Natural killer cell treated with Interleukin-12 subunit alpha and Interleukin-12 subunit beta and Interleukin-15 and Interleukin-18, amount 100 ng/mL, for 72 hours (primary cell): ENCODE measurements at places on chromosomes 13 and 19. TPM values are rescaled to one million over a fixed set of nuclear protein-coding genes. Genes with fewer than 3 reads are reported as not detected.

Gene KCNRG
- 0.67 TPM for total RNA-seq

Gene LGALS14
- total RNA-seq, result not detected

Gene SERPINE3
- not detected for total RNA-seq

Gene PSG2
- not detected for total RNA-seq

DNA sequence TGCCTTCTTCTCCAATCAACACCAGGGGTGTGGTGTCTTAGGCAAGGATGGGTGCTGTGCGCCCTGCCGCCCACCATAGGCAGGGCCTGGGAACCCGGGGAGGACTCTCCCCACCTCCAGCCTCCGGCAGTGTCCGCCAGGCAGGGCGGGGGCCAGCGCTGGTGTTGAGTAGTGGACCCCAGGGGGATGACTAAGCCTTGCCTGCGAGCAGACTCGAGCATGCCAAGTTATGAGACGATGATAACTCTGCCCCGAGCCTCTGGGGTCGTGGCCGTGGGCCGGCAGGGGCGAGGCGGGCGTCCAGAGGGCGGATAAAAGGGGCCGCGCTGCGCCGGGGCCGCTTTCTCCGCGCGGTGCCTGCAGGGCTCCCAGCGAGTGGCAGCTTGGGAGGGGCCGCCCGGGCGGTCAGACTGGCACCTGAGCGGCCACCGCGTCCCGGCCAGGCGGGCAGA, at the start of gene MEDAG:
Gene MEDAG (plus strand): TSS at position 340 of the 452 bp plus-strand sequence. CDS start 245 bp downstream, outside the sequence.
- H3K4me3 ChIP-seq, result no peak within 1 kb of the TSS
- no peaks in the 10 kb centered on the region for H3K36me3 ChIP-seq
- H3K27me3 ChIP-seq, result peaks cover 31% of the 10 kb centered on the region

DNA sequence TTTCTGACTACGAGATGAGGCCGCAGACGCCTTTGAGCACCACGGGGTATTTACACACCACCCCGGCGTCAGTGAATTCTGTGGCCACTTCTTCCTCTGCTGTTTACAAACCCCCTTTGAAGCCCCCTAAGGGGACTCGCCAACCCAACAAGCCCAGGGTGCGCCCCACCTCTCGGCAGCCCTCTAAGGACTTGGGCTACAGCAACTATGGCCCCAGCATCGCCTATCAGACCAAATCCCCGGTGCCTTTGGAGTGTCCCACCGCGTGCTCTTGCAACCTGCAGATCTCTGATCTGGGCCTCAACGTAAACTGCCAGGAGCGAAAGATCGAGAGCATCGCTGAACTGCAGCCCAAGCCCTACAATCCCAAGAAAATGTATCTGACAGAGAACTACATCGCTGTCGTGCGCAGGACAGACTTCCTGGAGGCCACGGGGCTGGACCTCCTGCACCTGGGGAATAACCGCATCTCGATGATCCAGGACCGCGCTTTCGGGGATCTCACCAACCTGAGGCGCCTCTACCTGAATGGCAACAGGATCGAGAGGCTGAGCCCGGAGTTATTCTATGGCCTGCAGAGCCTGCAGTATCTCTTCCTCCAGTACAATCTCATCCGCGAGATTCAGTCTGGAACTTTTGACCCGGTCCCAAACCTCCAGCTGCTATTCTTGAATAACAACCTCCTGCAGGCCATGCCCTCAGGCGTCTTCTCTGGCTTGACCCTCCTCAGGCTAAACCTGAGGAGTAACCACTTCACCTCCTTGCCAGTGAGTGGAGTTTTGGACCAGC, 5.3 kb downstream of the SLITRK5 start:
- peaks cover 28% of the 10 kb centered on the region for H3K27me3 ChIP-seq
- H3K36me3 ChIP-seq, result peaks cover 6% of the 10 kb centered on the region
- H3K4me3 ChIP-seq, result no peak overlapping the region
- no peak overlapping the region for H3K27ac ChIP-seq
- no peak for DNase-seq
- peaks cover 29% of the 10 kb centered on the region for H3K4me1 ChIP-seq

DNA sequence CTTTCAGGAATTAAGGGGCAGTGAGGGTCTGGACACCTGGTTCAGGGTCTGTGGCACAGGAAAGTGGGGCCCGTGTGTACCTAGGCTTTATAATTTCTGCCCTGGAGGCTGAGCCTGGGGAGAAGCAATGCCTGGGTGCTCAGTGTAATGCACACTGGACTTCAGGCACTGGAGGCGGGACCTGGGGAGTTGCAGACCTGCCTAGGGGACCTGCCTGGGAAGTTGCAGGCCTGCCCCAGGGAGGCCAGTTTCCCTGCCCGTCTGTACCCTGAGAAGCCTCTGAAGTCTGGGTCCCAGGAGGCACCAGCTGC, 2.5 kb upstream of the TMEM59L start:
- H3K36me3 ChIP-seq, result no peaks in the 10 kb centered on the region
- H3K27ac ChIP-seq, result no peak overlapping the region
- H3K27me3 ChIP-seq, result peaks cover 62% of the 10 kb centered on the region
- no peak overlapping the region for H3K4me3 ChIP-seq
- no peak for DNase-seq

DNA sequence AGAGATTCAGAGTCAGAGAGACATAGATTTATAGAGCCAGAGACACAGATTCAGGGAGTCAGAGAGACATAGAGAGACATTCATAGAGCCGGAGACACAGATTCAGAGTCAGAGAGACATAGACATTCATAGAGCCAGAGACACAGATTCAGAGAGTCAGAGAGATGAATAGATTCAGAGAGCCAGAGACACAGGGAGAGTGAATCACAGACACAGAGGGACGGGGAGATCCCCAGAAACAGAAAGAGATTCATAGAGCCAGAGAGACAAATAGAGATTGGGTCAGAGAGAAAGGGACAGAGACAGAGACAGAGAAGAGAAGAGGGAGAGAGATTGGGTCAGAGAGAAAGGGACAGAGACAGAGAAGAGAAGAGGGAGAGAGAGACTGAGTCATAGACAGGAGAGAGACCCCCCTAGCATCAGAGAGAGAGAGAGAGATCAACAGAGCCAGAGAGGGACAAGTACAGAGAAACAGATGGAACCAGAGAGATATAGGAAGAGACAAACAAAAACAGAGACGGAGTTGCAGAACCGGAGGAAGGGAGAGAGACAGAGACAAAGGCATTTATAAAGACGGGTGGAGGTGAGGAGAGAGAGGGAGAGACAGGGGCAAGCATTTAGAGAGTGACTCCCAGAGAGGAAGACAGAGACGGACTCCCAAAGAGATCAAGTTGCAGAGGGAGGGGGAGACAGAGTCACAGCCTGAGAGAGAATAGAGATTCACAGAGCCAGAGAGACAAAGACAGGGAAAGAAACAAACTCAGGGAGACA, 1.1 kb upstream of the PRKCG start:
- peaks cover 18% of the 10 kb centered on the region for H3K27me3 ChIP-seq
- H3K4me3 ChIP-seq, result no peak overlapping the region
- peaks cover 6% of the 10 kb centered on the region for H3K4me1 ChIP-seq
- H3K36me3 ChIP-seq, result no peaks in the 10 kb centered on the region
- no peak overlapping the region for H3K27ac ChIP-seq

DNA sequence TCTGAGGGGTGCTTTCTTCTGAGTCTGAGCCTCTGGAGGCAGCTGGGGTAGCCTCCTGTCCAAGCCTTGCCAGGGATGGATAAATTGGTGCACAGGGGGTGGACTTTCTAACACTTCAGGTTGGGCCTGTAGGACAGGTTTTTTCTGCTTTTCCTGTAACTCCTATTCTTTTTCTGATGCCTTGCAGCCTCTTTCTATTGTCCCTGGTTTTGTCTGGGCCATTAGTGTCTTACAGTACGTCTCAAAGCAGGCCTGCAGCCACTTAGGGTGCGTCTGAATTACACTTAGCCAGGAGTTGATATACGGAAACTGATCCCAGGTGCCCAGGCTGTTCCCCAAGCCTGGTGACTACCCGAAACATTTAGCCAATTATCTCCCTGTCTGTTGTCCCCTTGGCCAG, 213.3 kb upstream of the HTR2A start:
- no peaks in the 10 kb centered on the region for H3K4me1 ChIP-seq
- H3K36me3 ChIP-seq, result no peaks in the 10 kb centered on the region
- H3K4me3 ChIP-seq, result no peak overlapping the region
- H3K27ac ChIP-seq, result no peak overlapping the region
- H3K27me3 ChIP-seq, result peaks cover 7% of the 10 kb centered on the region

DNA sequence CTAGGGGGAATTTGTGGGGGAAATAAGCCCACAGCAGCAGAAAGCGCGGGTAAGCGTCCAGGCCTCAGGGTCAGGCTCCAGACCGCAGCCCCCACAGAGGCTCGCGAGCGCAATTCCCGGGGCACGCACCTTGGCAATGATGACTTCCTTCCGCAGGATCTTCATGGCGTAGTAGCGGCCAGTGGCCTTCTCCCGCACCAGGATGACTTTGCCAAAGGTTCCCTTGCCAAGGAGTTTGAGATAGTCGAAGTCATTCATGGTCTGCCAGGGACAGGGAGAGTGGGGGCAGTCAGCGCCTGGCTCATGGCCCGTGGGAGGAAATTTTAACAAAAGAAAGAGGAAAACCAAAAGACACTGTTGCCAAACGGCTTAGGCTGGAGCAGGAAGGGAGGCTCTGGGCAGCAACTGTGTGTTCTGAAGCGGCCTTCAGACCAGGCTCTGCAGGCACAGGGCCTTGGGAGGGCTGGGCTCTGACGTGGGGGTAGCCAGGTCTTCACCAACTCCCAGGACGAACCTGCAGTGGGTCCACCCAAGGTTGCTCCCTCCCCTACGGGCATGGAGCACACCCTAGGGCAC, 15.4 kb upstream of the CCNP start:
- H3K27ac ChIP-seq, result no peak overlapping the region
- no peaks in the 10 kb centered on the region for H3K4me1 ChIP-seq

DNA sequence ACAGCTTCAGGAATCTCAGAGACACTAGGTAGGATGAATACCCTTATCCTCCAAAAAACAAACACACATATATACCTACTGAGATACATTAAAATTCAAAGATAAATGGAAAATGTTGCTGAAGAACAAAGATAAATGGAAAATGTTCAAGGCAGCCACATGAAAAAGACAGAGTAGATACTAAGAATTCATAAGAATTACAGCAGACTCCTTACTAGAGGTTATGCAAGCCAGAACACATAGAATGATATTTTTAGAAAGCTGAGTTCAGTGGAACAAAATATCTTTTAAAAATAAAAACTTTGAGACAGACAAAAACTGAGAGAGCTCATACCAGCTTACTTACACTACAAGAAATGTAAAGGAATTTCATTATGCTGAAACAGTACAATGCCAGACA, 35.6 kb downstream of the UCHL3 start:
- no peak for DNase-seq
- no peak overlapping the region for H3K27ac ChIP-seq
- H3K4me1 ChIP-seq, result no peaks in the 10 kb centered on the region
- no peak overlapping the region for H3K4me3 ChIP-seq
- H3K36me3 ChIP-seq, result peaks cover 27% of the 10 kb centered on the region

GRCh38 chr19:5910638-5910907, 3.5 kb upstream of the CAPS start:
- peaks cover 5% of the 10 kb centered on the region for H3K4me1 ChIP-seq
- DNase-seq, result no peak
- no peaks in the 10 kb centered on the region for H3K36me3 ChIP-seq
- H3K27ac ChIP-seq, result no peak overlapping the region

DNA sequence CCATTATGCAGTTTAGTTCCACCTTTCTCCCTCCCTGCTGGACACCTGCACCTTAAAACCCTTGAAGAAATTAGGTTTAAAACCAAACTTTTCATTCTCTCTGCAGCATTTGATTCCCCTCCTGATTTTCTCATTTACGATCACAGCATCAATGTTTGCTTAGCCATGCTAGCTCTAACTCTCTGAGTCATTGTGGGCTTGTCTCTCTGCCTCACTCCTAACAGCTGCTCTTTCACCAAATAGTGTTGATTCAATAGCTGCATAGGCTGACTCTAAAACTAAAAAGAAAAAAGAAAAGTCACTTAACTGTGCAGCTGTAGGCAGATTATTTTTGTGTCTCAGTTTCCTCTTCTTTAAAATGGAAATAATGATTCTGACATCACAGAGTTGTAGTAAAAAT, 1124.9 kb downstream of the DIAPH3 start:
- no peaks in the 10 kb centered on the region for H3K27me3 ChIP-seq
- no peaks in the 10 kb centered on the region for H3K4me1 ChIP-seq

GRCh38 chr19:18541258-18541991, 1.9 kb downstream of the FKBP8 start:
- no peaks in the 10 kb centered on the region for H3K27me3 ChIP-seq
- DNase-seq, result peak; percentile 40
- peak overlapping the region; percentile 30 for H3K4me3 ChIP-seq

DNA sequence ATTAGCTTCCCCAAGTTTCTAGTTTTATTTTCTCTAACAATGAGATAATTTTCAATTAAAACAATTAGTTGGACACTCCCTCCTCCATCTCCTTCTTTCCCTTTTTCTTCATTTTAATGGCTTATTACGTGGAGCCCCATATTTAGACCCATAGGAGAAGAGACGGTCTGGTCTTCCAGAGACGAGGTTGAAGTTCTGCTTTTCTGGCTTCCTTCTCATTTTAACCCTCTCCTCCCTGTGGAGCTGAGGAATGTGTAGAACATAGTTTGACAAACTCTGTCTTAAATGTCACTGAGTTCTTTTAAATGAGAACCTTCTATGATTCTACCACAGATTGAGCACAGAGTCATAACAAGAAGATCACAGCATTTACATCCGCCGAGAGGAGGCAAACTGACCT, 86.8 kb downstream of the EDNRB start:
- H3K36me3 ChIP-seq, result no peaks in the 10 kb centered on the region
- H3K4me1 ChIP-seq, result no peaks in the 10 kb centered on the region
- no peak for DNase-seq
- H3K4me3 ChIP-seq, result no peak overlapping the region
- no peak overlapping the region for H3K27ac ChIP-seq

GRCh38 chr13:40285634-40286033, 380.8 kb downstream of the FOXO1 start:
- no peak for DNase-seq
- H3K36me3 ChIP-seq, result no peaks in the 10 kb centered on the region
- no peak overlapping the region for H3K4me3 ChIP-seq

DNA sequence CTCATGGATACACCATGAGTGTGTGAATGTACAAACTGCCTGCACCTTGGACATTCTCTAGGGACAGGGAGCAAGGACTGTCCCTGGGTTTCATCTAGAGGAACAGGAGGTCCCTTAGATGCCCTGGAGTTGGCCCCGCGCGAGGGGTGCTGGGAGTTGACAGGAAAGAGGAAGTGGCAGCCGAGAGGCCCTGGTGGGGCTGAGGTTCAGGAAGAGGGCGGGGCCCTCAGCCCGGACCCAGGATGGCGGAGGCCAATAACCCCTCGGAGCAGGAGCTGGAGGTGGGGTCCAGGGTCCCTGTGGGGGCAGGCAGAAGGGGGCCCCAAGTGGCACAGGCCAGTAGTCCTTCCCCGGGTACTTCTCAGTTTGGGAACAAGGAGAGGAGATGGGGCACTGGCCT, 6.9 kb downstream of the PKN1 start:
- H3K4me1 ChIP-seq, result peaks cover 32% of the 10 kb centered on the region
- peaks cover 7% of the 10 kb centered on the region for H3K36me3 ChIP-seq
- H3K27ac ChIP-seq, result peak overlapping the region; percentile 97
- no peaks in the 10 kb centered on the region for H3K27me3 ChIP-seq
- peak; percentile 91 for DNase-seq

GRCh38 chr13:87123987-87124784, 547.0 kb upstream of the SLITRK5 start:
- no peaks in the 10 kb centered on the region for H3K27me3 ChIP-seq
- H3K4me3 ChIP-seq, result no peak overlapping the region
- H3K4me1 ChIP-seq, result peaks cover 4% of the 10 kb centered on the region
- H3K27ac ChIP-seq, result no peak overlapping the region
- peaks cover 4% of the 10 kb centered on the region for H3K36me3 ChIP-seq

- H3K4me3 ChIP-seq, result peak within 1 kb of the TSS; percentile 99
- DNase-seq, result no peak
- H3K36me3 ChIP-seq, result peaks cover 20% of the 10 kb centered on the region
Observed at GRCh38 chr19:58558066-58558622, at the start of gene UBE2M. Gene UBE2M (minus strand): TSS chr19:58558611. CDS start chr19:58558381, 230 bp downstream.
